Body of pancreas (tissue), 4 donors: ENCODE measurements at places on chromosomes 16 and 17. TPM values are rescaled to one million over a fixed set of nuclear protein-coding genes. Genes with fewer than 3 reads are reported as not detected.

GRCh38 chr16:67431775-67432505 is 1.0 kb downstream of the HSD11B2 start:
- DNase-seq: no peak

GRCh38 chr17:81821147-81821546 is 11.9 kb downstream of the MCRIP1 start:
- DNase-seq: peak; percentile 43

GRCh38 chr16:85004587-85005205 is 6.6 kb downstream of the ZDHHC7 start:
- no peak for DNase-seq

DNA sequence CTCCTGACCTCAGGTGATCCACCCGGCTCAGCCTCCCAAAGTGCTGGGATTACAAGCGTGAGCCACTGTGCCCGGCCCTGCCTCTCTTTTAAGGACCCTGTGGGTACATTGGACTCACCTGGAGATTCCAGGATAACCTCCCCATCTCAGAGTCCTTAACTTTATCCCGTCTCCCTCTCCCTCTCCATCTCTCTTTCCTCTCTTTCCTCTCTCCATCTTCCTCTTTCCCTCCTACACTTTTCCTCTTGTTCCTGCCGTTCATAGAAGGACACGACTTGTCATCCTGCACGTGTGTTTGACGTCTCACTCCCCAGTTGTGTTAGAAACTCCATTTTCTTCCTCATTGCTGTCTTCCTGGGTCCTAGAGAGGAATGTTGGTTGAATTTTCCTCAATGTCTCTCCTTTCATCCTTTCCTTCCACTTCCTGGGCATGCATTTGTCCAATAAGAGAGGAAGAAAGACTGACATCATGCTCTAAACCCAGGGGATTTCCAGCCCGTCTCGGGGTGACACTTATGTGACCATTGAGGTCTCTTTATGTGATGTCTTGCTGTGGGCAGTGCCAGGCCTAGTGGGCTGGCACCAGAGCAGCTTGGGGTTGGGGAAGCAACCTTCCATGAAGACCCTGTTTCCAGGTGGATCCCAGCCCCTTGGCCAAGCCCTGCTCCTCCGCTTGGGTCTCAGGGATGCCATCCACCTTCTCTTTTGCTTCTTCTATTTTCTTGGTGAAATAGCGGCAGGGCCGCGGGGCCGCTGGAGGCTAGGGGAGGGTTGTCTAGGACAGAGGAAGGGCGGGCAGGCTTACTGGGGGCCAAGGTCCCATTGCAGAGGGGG is 39.8 kb upstream of the IRF8 start:
- DNase-seq: no peak

- DNase-seq: peak; percentile 36
Measured at GRCh38 chr17:35889818-35890773, 9.9 kb upstream of the CCL5 start.

DNA sequence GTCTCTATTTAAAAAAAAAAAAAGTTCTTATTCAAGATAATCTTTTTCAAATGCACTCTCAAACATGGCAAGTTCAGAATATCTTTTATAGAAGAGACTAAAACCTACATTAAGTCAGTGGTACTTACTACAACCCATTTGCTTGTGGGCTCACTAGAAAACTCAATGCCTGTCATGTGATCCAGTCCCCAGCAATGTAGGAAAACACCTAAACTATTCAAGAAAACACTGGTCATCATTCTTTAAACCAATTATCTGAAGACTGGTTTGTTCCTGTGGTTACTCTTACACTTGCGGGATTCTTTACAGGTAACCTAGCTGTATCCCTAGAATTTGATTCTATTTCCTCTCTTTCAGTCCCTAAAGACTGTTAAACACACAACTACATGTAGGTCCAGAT is 19.6 kb downstream of the MED13 start:
- DNase-seq: no peak

DNA sequence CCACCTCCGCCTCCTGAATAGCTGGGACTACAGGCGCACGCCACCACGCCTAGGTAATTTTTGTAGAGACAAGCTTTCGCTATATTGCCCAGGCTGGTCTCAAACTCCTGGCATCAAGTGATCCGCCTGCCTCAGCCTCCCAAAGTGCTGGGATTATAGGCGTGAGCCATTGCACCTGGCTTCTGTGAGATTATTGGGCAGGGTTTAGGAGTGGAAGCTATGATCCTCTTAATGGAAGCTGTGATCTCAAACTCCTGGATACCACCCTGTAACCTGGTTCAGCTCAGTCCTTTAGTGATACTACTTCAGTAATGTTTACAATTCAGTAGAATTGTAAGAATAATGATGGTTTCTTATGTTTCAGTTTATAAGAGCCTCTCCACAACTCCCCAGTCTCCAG is 14.1 kb downstream of the NFE2L1 start:
- no peak for DNase-seq

GRCh38 chr16:82987767-82988166 is 361.0 kb downstream of the CDH13 start:
- no peak for DNase-seq

Gene NATD1
- 2.6 TPM for total RNA-seq

Gene LITAFD
- not detected for total RNA-seq

Gene KRT32
- not detected for total RNA-seq

Gene PROCA1
- total RNA-seq: not detected

Gene HBA1
- not detected for total RNA-seq
